ENCODE measurements at places on chromosomes 12 and 14.

- no peak for DNase-seq
Measured at GRCh38 chr12:32120419-32120818, 13.8 kb downstream of the BICD1 start.

DNA sequence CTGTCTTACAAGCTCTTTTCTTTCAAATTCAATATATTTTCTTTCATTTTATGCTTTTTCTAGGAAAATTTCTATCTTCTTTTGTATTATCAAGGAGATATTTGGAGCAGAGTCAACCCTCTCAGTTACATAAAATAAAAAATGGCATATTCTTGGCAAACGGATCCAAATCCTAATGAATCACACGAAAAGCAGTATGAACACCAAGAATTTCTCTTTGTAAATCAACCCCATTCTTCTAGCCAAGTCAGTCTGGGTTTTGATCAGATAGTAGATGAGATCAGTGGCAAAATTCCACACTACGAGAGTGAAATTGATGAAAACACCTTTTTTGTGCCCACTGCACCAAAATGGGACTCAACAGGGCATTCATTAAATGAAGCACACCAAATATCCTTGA is 20.6 kb downstream of the PIK3C2G start:
- no peak for DNase-seq

- DNase-seq, result no peak
Measured at GRCh38 chr12:97757481-97758193, 295.0 kb downstream of the RMST start.

DNA sequence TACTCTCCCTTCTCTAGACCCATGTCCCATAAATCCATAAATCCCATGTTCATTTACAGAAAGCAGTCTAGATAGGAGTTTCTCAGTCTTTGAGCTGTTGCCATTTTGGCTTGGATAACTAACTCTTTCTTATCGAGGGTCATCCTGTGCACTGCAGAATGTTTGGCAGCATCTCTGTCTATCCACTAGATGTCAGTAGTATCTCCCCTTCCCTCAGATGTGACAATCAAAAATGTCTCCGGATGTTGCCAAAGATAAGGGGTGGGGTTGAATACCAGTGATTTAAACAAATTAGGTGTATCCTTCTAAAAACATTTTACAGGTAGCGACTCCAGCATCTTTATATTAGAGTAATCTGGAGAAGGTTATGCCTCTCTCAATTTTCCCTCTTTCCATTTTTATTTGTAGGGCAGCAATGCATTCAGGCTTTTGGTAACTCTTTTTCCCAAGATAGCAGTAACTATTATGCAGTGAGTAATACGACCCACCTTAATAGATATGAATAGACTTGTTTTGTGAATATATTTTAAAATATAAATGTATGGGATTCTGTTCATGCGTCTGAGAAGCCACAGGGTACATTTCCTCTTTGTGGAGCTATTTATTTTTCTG is 100.7 kb downstream of the LRRK2 start:
- no peak for DNase-seq

- no peak for DNase-seq
Measured at GRCh38 chr14:87944987-87945604, 47.9 kb downstream of the GALC start.

- no peak for DNase-seq
Measured at GRCh38 chr14:100138955-100139354, 20.5 kb downstream of the DEGS2 start.

- no peak for DNase-seq
Measured at GRCh38 chr14:62655166-62655565, 390.1 kb downstream of the KCNH5 start.

- DNase-seq, result no peak
Measured at GRCh38 chr12:53098354-53098981, 1.0 kb downstream of the IGFBP6 start.

DNA sequence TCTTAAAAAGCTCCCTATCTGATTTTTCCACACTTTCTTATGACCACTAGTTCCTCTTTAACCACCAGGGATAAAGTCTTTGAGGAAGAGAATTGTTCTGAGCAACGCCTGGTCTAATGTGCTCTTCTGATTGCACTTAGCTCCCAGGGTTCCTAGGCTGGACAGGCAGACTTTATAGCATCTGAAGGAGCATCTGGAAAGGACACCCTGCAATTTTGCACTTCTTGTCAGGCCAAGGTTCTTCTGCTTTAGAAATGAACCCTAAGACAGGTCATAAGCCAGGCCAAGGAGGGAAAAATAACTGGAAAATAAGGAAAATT is 126.3 kb downstream of the KTN1 start:
- DNase-seq, result no peak

GRCh38 chr14:42277840-42278239 is 671.2 kb downstream of the LRFN5 start:
- DNase-seq, result no peak

GRCh38 chr14:95215094-95215725 is 57.9 kb upstream of the DICER1 start:
- no peak for DNase-seq

DNA sequence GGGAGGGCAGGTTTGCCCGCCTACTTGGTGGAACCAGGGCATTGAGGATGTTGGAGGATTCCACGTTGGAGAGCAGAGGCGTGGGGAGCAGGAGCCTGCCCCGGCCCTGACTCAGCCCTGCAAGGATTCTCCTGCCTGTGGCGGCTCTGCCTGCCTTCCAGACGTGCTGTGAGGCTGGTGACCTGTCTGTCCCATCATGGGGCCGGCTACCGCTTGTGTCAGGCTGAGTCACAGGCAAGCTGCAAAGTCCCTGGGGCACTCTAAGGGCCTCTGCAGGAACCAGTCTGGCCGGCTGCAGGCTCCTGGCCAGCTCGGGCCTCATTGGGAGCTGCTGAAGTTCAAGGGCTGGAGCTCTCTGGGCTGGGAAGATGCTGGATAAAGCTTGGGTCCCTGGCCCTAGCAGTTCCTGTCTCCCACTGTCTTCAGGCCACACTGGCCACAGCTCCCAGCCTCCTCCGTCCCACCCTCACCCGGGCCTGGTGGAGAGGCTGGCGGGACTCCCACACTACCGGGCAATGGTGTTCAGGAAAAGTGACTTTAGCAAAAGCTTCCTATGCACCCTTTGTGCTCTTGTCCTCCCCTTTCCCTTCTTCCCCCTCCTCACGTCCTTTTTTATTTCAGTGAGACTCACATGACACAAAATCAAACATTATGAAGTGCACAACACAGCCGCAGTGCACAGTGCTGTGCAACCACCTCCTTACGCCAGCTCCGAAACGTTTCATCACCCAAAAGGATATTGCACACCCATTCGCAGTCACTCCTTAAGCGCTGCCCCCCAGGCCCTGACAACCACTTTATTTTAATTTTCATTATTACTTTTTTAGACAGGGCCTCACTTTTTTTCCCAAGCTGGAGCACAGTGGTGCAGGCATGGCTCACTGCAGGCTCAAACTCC is 22.0 kb upstream of the ULK1 start:
- no peak for DNase-seq

- no peak for DNase-seq
Measured at GRCh38 chr14:78709795-78710557, 539.8 kb downstream of the NRXN3 start.

- no peak for DNase-seq
Measured at GRCh38 chr12:102633981-102634605, 153.7 kb upstream of the IGF1 start.

- DNase-seq, result no peak
Measured at GRCh38 chr12:57549203-57549908, 488 bp upstream of the KIF5A start.

GRCh38 chr14:34212172-34212929 is 249.7 kb downstream of the SPTSSA start:
- no peak for DNase-seq

- no peak for DNase-seq
Measured at GRCh38 chr14:104284636-104285507, 146.5 kb downstream of the KIF26A start.

DNA sequence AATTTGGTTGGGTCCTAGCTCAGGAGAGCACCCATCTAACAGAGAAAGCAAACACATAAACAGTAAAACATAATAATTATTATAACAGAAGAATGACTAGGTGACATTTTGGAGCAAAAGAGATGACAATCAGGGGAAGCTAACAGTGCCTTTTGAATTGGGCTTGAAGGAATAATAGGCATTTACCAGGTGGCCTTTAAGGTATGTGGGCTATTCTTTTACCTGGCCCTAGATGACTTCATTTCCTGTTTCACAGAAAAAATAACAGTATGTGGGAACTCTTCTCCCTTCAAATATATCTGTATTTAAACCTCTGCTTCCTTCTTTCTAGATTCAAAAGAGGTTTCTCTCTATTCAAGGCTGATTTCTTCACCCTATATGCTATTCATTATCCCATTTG is 3.8 kb downstream of the IRAK4 start:
- no peak for DNase-seq

GRCh38 chr14:62209287-62209899 is 447.2 kb downstream of the SNAPC1 start:
- DNase-seq, result no peak

DNA sequence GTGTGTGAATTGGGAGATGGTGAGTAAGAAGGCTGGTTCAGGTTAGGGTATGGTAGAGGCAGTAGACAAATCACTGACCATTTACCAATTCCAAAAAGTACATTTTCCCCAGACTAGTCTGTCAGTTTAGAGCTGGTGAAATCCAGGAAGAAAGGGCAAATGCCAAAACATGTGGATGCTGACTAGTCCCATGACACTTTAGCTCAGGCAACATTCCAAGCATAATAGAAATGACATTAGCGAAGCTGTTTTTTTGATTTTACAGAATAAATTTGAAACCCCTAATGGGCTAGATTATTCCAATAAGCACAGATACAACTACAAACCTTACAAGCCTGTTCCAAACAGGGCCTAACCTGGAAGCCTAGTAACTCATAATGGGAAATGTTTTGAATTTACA is 884.2 kb downstream of the FLRT2 start:
- no peak for DNase-seq

GRCh38 chr12:52284562-52285171 is 6.7 kb downstream of the KRT81 start:
- DNase-seq, result no peak

GRCh38 chr14:105303949-105304348 is 3.1 kb upstream of the BRF1 start:
- DNase-seq, result no peak

DNA sequence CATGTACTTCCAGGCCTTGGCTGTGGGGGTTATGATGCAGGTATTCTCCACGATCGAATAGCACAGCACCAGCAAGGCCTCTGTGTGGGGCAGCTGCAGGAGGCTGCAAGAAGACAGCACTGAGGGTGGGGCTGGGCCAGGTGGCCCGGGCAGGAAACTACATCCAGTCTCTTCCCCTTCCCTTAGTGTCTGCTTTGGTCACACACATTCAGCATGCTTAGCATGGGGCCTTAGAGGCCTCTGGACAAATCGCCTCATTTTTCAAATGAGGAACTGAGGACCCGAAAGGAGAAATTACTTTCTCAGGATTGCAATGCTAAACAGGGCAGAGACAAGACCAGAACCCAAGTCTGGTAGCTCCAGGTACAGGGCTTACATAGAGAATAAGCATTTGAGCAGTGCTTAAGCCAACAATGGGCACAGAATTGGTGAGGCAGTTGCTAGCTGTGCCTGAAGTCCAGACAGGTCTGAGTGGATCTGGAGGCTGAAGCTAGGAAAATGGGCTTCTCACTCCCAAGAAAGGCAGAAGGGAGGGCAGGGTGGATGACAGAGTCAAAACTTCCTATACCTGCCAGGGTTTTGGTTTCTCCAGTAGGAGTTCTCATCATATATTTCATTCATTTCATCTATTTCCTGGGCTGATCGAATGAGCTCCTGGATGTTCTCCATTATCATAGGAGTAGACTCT is 3.5 kb downstream of the ACRBP start:
- no peak for DNase-seq

DNA sequence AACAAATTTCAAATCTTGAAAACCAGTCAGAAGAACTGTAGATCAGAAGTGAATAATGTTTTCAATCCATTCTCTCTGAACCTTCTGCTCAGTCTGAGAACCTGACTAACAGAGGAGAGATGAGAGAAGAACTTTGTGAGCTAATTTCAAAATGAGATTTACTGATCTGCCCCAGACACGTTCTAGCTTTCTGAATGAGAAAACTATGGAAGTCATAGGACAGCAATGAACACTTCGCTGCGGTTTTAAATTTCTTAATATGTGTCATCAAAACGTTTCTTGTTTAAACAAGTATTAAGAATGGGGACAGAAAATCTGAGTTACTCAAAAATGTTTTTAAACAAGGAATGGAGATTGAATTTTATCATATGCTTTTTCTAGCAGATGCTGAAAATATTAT is 66.6 kb upstream of the FAR2 start:
- DNase-seq, result no peak

GRCh38 chr12:119075222-119075787 is 94.0 kb downstream of the SRRM4 start:
- DNase-seq, result no peak

DNA sequence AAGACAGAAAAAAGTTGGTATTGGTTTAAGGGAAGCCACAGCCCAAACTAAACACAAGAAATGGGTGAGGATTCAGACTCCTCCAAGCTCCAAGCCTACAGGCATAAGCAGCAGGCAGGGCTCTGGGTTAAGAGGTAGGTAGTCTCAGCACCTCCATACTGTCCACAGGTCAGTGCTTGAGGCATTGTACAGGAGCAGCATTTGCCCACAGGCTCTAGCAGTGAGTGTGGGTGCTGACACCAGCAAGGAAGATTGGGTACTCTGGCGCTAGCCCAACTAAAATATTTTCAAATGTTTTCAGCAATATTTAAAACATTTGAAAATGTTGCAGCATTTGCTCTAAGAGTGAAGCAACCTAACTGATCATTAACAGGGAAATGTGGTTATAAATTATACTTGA is 33.1 kb downstream of the FERMT2 start:
- no peak for DNase-seq

GRCh38 chr12:49230805-49231194 is 34.1 kb upstream of the TUBA1C start:
- DNase-seq, result no peak

DNA sequence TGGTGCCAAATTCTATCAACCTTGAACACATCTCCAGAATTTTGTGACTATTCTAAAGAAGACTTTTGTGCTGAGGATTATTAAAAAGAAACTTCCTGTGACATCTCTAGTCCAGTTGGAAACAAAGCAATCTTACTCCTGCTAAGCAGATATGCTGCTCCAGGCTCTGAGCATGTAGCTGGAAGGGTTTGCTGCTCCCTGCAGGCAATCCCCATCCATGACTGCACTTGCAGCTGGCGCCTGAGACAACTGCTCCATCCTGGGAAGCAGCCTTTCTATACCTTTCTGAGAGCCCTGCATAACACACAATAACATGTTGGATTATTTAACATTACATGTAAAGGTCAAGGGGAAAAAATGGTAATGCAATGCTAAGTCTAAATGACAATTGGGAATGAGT is 105.1 kb downstream of the NDUFA12 start:
- no peak for DNase-seq

DNA sequence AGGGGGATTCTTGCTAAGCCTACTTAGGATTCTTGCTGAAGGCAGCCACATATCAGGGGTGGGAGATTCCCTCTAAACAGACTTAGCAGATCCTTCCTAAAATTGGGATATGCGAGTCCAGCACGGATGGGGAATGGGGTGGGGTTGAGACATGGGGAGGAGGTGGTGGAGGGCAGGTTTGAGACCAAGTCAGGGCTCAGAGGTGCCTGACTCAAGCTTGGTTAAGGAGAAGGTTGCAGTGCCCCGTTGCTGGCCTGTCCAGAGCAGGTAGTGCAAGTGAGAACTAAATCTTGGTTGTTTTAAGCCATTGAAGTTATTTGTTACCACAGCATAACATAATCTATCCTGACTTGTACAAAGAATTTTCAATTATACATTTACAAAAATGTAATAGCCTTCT is 359.7 kb downstream of the AACS start:
- DNase-seq, result no peak

All from effector CD8-positive, alpha-beta T cell (primary cell).